CD8-positive, alpha-beta memory T cell (primary cell): ENCODE measurements at places on chromosomes 7 and 10.

GRCh38 chr10:73999703-74000102 is 1.8 kb downstream of the VCL start:
- no peak for DNase-seq

GRCh38 chr7:3673524-3673923 is 372.5 kb downstream of the SDK1 start:
- peak; percentile 51 for DNase-seq

- DNase-seq = no peak
Observed at GRCh38 chr10:89959433-89960110, 258.2 kb downstream of the KIF20B start.

DNA sequence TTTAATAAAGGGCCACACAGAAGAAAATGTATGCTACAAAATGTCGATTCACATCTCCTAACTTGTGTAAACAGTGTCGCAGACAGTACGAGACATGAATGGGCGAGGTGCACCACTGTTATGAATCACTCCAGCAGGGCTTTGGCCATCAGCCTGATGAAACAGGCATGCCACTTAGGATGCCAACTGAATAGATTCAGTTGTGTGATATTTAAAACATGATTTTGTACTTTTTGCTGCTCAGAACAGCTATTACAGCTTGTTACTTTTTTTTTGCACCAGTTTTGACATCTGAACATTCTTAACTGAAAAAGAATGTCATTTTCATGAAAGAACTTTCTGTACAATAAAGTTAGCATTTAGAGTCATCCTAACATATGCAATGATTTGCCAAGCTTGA is 138.1 kb downstream of the VTI1A start:
- no peak for DNase-seq

DNA sequence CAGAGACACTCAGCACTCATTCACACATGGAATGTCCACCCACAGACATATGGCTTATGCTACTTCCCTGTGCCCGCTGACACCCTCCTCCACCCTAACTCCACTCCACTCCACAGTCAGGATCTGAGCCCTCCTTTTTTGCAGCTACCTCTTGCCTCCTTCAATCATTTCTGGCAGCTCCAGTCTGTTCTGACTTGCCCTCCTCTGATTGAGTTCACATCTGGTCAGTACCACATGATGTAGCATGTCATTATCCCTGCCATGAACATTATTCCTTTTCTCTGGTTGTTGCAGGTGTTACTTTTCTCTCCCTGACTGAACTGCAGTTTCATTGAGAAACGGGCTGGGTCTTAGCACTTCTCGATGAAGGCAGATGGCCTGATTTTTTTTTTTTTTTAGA is 130.1 kb upstream of the EGR2 start:
- DNase-seq = no peak

DNA sequence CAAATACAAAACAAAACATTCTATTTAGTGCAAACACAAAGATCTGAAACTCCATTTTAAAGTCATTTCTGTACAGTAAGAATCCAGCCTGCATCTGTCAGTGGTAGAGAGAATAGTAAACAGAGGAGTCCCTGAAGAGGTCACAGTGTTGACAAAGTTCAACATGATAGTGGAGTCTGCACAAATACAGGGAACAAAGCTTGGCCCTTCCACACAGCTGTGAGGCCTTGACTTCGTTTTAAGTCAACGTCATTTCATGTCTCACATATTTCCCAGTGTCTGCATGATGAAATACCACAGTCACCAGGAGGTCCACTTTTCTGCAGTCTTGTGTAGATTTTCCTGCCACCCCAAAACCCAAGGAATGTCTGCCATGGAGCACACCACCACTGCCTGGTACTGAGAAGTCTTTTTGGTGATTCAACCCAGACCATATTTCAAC is 33.0 kb downstream of the CYP26A1 start:
- DNase-seq = no peak

- no peak for DNase-seq
Observed at GRCh38 chr10:6024334-6024682, 37.9 kb downstream of the IL2RA start.

GRCh38 chr10:102919992-102920739 is 2.1 kb downstream of the CNNM2 start:
- DNase-seq = no peak

DNA sequence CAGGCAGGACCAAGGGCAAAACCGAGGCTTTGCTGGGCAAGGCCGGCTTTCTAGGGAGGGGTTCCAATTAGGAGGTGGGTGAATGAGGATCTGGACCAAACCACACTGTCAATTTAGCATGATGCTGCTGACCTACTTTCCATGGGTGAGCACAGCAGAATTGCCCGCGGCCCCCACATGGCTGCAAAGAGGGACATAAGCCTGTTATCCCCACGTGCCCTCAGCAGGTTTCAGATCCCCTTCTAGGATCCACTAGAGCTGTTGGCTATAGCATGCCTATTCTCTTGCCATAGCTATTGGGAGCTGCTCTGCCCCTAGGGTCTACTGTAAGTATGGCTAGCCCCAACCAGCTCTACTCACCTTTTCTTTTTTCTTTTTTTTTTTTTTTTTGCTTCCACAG is 102.8 kb downstream of the COL13A1 start:
- DNase-seq = no peak

GRCh38 chr7:50867034-50867356 is 84.3 kb upstream of the GRB10 start:
- no peak for DNase-seq

DNA sequence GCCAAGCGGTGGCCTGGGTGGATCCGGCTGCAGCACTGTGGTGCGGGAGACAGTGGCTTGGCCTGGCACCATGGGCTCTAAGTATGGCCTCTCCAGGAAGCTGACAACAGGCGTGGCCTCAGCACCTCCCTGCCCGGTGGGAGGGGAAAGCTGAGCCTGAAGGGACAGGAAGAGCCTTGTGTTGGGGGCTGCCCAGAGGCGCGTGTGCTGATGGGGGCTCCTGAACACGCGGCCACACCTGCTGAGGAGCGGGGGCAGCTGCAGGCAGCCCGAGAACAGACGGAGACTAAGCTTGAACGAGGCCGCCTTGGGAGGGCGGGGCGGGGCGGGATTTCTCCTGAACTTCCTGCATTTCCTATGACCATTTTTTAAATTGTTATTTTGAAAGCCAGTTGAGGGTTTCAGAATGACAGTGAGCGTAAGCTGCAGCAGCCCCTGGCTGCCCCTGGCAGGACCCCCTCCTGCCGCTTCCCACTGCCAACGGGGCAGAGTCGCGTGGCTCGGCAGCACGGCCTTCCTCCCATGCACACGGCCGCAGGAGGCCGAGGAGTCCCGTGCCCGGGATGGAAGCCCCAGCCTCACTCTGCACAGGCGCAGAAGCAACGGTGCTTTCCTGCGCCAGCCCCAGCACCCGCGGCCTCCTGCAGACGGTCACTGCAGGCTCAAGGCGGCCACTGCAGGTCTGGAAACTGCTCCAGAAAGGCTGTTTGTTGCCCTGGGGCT is 43.2 kb downstream of the DPYSL4 start:
- no peak for DNase-seq

DNA sequence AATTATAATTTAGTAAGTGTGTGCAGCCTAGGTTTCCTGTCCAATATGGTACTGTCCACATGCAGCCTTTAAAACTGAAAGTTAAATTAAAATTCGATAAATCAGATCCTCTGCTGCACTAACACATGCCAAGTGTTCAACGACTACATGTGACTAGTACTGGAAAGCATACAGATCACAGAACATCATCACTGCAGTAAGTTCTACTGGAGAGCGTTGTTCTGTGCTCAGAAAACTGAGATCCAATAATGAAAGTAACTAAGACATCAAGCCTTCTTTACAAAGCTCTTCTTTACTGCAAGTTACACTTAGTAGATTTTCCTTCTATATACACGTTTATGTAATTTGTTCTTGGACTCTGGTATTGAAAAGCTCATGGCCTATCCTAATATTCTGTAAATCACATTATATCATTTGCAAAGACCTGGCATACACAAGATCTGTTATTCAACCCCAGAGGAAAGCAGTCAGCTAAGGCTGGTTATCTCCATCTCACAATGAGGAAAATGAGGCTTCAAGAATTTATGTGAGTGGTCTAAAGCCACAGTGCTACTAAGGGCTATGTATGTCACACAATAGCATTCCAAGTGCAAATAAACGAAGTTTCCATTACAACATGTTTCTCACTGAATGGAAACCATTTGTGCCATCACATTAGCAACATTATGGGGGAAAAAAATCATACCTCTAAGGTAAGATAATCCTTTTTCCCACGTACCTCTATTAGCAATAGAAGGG is 77.6 kb downstream of the VPS41 start:
- no peak for DNase-seq

GRCh38 chr10:130141878-130142277 is 5.7 kb downstream of the GLRX3 start:
- DNase-seq = no peak

DNA sequence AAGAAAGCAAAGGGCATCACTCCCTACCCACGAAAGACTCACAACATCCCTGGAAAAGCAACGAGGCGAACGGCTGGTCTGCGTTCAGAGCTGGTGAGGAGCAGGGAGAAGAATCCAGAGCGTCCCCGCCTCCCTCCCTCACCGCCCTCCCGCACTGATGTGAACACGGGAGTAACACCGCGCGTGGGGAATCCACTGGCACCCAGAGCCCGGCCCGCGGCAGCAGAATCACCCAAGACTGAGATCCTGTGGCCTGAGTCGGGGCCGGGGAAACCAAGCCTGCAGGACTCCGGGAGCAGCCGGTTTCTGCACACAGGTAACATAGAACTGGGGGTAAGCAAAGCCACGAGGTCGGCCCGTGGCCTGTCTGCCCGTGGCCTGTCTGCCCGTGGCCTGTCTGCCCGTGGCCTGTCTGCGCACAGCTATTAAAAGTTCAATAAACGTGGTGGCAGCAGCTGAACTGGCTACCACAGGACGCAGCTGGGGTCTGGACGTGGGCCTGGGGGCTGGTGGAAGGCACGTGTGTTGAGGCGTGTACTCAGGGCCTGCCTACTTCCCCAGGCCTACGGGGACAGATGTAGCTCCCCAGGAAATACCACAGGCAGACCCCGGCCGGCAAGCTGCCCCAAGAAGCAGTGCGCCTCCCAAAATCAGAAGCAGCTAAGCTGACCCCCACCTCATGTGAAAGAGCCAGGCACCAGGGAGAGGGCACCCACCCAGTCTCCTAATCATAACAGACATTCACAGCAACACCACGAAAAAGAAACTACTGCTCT is 23.0 kb downstream of the DIP2C start:
- DNase-seq = no peak

GRCh38 chr10:103188853-103189252 is 4.2 kb downstream of the NT5C2 start:
- no peak for DNase-seq

DNA sequence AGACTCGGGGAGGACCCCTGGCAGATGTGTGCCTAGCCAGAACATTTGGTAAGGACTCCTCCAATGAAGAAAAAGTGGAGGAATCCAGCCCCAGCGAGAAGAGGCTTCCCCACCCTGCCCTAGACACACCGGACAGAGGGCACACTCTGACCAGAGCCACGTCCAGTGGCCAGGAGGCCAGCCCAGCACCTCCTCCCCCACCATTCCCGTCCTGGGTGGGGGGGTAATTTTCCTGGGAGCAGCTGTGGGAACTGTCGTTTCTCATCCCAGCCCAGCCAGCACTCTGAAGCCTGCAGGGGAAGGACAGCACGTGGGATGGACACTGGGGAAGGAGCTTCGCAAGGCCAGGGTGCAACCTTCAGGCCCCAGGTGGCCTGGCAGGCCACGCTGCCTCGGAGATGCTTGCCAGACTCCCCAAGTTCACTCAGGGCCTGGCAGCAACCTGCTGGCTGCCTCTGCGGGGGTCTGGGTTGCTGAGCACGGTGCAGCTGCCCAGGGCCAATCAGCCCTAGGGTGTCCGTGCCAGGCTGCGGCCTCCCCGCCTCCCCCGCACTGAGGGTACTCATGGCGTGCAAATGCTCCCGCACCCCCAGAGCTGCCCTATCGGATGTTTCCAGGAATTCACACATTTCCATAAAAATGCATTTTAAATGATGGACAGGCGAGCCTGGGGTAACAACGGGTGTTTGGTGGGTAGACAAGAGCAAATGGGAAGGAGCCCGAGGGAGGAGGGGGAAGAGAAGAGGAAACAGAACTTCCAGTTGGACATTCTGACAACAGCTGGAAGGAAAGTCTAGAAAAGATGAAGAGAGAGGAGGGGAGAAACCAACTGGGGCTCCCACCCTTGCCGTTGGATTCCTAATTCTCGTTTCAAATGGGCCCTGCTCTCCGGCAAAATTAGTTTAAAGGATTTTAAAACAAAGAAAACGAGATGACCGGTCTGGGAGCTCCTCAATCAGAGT is 1.9 kb upstream of the EN2 start:
- DNase-seq = no peak

- DNase-seq = no peak
Observed at GRCh38 chr7:91151916-91152315, 112.3 kb upstream of the FZD1 start.

GRCh38 chr7:111982133-111982532 is 224.1 kb downstream of the DOCK4 start:
- no peak for DNase-seq

- DNase-seq = no peak
Observed at GRCh38 chr10:106832846-106833245, 331.7 kb downstream of the SORCS1 start.

DNA sequence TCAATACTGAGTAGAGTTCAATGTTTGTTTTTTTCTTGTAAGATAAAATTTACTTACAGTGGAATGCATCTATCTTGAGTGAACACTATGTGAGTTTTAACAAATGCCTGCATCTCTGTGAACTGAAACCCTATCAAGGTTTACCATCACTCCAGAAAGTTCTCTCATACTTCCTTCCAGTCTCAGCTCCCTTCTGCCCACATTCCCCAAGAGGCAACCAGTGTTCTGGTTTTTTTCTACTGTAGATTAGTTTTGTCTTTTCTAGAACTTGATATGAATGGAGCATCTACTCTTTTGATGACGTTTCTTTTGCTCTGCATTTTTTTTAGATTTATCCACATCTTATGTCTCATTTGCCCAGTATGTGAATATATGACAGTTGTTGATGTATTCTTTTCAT is 17.1 kb downstream of the WIPI2 start:
- no peak for DNase-seq

DNA sequence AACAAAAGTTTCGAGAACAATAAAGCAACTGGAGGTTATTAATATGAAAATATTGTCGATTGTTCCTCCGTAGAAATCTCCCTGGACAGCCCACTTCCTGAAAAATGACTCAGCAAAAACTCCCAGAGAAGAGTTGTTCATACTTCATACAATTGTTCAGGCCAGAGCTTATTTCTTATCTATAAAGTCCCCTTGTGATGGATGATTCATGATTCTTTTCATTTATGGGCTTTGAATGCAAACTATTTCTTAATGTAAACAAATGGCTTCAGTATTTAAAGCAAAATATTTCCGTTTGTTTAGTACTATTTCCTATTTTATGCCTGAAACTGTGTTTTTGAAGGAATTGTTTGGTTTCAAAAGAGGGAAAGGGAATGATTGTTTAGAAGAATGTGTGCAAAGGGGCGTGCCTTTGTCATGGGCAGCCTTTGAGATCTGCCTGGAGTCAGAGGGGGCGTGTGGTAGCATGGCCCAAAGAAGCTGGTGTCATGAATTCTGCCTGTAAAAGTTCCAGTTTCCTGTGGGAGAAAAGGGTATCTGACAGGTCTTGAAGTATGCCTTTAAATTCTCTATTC is 26.2 kb upstream of the EXOC6 start:
- no peak for DNase-seq
